Coronary artery (tissue), 2 donors: ENCODE measurements at places on chromosomes 4 and X.

DNA sequence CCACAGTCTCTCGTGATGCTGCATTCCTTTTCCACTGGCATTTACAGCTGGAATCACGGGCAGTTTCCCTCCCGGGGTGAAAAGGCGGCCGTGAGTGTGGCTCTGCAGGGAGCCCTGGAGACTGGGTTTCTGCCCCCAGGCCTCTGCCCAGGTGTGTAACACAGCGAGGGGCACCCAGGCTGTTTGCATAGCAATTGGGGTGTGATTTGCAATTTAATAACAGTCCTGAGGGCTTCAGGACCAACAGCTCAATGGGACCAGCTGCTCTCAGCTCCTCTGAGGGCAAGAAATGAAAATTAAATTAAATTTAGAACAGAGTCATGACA is 99.0 kb upstream of the SHOX start:
- DNase-seq, result no peak

- no peak for DNase-seq
Observed at GRCh38 chr4:39235696-39236095, 53.4 kb downstream of the WDR19 start.

DNA sequence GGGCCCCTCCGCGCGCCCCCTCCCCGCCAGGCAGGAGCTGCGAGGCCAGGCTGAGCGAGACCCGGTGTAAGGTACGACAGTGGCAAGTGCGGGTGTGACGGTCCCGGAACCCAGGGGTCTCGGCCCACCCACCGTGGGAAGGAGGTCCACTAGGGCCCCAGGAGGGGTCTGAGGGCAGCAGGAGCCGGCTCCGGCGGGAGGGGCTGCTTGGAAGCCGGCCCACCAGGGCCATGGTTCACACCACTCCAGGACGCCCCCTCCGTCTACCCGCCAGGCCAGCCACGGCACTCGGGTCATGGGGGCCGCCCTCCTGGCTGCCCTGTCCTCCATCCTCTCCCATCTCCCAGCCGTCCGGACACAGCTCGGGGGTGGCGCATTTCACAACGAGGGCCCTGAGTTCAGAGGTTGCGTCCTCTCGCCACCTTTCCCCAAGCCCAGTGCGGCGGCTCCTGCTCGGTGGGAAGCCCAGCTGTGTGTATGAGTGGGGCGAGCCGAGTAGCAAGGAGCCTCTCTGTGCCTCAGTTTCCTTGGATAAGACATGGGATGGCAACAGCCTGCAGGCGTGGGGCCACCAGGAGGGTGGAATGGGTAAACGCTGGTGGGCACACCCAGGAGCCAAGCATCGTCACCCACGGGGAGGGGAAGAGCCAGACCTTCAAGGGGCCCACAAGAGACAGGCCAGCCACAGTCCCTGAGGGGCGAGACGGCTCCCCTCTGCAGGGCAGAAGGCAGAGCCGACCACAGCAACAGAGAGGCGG is 81.3 kb downstream of the FAM53A start:
- DNase-seq, result no peak

DNA sequence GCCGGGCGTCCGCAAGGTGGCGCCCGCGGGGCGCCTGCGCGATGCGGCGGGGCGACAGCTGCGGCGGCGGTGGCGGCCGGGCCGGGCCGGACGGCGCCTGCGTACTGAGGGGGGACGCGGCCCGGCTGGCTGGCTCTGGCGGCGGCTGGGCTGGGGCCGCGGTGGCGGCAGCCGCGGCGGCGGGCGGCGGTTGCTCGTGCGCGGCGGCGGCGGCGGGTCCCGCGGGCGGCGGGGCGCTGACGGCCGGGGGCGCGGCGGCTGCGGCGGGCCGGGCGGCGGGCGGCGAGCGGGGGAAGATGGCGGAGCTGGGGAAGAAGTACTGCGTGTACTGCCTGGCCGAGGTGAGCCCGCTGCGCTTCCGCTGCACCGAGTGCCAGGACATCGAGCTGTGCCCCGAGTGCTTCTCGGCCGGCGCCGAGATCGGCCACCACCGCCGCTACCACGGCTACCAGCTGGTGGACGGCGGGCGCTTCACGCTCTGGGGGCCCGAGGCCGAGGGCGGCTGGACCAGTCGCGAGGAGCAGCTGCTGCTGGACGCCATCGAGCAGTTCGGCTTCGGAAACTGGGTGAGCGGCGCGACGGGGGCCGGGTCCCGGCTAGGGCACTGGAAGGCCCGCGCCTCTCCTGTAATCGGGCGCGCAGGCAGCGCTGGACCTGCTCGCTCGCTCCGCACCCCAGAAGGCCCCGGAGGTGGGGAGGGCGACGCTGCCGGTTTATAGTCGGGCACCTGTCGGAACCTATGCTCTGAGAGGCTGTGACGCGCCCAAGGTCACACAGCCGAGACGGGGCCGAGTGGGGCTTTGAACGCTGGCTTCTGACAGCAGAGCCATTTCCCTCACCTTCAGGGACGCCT is at the start of gene TADA2B:
Gene TADA2B, plus strand, starts transcription at position 89 of the 853 bp plus-strand sequence. Its CDS starts 208 bp downstream, at position 297.
- DNase-seq, result peak; percentile 81

GRCh38 chr4:28373191-28373590 is 1512.5 kb downstream of the STIM2 start:
- DNase-seq, result no peak

GRCh38 chr4:145176641-145177432 is 3.6 kb downstream of the OTUD4 start:
- DNase-seq, result no peak

GRCh38 chrX:9955506-9955905 is 11.7 kb upstream of the CLDN34 start:
- no peak for DNase-seq

DNA sequence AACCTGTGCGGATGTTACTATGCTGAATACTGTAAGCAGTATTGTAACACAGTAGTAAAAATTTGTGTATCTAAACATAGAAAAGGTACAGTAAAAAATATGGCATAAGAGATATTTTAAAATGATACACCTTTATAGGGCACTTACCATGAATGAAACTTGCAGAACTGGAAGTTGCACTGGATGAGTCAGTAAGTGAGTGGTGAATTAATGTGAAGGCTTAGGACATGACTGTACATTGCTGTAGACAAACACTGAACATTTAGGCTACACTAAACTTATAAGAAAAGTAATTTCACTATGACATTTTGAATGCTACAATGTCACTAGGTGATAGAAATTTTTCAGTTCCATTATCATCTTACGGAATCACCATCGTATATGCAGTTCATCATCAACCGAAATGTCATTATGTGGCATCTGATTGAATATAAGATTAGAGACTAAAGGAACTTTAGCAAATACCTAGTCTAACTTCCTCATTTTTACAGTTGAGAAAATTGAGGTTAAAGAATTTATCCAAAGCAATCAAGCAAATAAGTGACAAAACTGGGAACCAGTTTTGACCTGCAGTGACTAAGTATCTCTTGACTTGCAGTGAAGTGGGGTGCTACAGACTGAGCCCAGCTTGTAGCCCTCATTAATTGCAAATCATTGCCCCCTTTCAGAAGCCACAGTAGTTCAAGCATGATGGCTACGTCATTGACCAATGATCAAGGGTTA is 55.3 kb downstream of the EGF start:
- no peak for DNase-seq

DNA sequence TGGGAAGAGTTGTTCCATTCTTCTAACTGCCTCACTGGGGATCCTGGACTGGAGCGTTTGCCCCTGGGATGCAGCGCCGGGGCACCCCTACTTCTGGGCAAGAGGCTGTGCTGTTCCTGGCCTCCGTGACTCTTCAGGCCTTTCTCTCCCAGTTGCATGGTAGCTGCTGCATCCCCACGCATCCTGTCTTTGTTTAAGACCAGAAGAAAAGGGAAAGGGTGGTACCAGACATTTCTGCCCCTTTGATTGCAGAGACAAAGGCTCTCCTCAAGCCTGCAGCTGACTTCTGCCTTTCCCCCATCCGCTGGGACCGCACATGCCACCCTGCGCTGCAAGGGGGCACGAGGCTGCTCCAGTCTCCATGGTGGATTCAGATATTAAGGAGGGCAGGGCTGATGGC is 70.4 kb downstream of the SHROOM2 start:
- no peak for DNase-seq

GRCh38 chrX:143435916-143436315 is 81.4 kb downstream of the SPANXN3 start:
- DNase-seq, result no peak

GRCh38 chrX:11374570-11374969 is 81.4 kb downstream of the AMELX start:
- no peak for DNase-seq

DNA sequence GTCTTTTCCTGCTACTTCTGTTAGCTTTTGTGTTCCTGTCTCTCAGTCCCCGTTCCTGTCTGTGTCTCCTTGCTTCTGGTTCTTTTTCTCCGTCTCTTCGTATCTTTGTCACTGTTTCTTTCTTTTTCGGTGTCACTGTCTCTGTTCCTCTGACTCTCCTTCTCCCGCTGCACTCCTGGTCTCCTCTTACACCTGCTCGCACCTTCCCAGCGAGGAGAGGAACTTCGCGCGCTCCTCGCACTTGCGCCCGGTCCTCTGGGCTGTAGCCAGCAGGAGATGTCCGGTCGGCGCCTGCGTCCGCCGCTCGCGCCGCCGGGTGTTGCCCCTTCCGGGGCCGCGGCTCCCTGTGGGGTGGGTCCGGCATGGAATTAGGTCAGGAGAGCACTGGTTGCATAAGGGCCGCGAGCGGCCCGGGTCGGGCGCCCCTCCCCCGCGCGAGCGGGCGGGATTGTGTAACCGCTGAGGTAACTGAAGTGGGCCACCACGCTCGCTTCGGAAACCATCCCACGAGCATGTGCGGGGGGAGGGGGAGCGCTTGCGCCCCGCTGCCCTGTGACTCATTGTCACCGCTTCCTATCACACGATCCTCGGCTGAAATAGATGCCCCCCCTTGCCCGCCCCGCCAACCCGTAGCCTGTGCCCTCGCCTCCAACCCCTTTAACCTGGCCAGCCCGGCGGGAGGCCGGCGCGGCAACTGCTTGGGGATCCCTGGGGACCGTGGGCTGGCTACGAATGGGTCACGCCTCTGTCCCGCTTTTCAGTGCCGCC is 1.6 kb downstream of the LONRF3 start:
- peak; percentile 85 for DNase-seq

DNA sequence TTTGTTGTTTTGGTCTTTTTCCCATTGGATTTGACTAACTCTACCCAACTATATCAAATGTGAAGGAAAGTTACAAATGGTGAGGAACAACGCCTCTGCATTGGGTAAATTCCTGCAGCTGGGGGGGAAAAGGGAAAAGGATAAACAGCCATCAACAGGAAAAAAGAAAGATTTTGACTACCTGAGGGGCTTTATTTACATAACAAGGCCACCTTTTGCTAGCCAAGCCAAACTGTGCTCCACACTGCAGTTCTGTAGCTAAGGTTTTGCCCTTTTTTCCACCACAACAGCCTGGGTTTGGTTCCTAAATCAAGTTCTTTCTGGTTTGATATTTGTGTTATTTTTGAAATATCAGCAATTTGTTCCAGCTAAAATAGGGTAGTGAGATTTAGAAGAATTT is 40.8 kb downstream of the RHOXF2B start:
- DNase-seq, result no peak

DNA sequence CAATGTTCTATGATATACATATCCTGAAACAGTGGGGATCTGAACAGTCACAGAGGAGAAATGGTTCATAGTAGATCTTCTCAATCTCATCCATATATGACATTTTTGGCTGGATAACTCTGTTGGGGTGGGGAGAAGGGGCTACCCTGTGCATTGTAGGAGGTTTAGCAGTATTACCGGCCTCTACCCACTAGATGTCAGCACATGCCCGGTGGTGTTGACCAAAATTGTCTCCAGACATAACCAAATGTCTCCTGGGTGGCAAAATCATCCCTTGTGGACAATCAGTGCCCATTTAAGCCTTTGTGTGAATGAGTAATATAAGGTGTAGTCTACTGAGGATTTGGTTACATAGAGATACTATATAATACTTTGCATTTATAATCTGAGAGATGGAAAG is 89.9 kb downstream of the PLS3 start:
- no peak for DNase-seq

GRCh38 chr4:104879367-104879766 is 267.3 kb upstream of the TET2 start:
- no peak for DNase-seq

GRCh38 chr4:145283909-145284308 is 103.5 kb upstream of the OTUD4 start:
- DNase-seq, result no peak

DNA sequence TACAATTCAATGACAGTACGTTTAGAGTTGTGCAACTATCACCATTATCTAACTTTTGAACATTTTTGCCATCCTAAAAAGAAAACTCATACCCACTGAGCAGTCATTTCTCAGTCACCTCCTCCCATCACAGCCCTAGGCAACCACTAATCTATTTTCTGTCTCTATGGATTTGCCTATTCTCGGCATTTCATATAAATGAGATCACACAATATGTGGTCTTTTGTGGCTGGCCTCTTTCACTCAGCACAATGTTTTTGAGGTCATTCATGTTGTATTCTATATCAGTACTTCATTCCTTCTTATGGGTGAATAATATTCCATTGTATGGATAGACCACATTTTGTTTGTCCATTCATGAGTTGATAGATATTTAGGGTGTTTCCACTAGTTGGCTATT is 103.0 kb downstream of the PPEF1 start:
- no peak for DNase-seq

GRCh38 chr4:139808808-139809756 is 143.5 kb downstream of the MGST2 start:
- no peak for DNase-seq

DNA sequence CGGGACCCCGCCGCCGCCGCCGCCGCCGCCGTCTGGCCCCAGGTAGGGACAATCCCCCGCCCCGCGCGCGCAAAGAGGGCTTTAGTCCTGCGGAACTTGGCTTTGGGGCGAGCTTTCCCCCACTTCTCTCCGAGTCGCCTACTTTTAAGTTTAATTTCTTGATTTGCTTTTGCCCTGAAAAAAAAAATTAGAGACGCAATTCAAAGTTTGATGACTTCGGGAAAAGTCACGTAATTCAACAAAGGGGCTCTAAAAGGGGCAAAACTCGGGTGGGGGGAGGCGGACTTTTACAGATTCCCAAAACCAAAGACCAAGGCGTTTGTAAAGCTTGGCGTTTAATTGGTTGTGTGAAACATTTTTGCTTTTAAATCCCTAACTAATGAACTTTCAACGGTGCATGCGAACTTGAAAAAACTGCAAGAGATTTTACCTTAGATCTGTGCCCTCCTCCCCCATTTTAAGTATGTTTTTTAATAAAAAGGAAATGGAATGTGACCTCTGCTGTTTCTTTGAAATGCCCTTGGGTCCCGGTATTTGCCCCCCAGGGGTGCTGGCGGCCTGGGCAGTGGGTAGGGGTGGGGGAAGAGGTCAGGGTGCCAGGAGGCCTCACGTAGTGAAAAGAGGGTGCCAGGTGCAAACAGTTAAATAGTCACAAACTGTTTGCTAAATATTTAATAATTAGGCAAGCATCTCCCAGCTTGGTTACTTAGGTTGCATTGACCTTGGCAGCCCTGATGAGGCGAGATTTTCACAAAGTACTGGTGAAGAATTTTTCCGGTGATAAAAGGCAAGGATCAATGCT is 209.7 kb downstream of the NWD2 start:
- no peak for DNase-seq
